ENCODE measurements at places on chromosomes 1 and 21.

- DNase-seq, result no peak
Observed at GRCh38 chr1:227785094-227785804, 30.2 kb upstream of the PRSS38 start.

DNA sequence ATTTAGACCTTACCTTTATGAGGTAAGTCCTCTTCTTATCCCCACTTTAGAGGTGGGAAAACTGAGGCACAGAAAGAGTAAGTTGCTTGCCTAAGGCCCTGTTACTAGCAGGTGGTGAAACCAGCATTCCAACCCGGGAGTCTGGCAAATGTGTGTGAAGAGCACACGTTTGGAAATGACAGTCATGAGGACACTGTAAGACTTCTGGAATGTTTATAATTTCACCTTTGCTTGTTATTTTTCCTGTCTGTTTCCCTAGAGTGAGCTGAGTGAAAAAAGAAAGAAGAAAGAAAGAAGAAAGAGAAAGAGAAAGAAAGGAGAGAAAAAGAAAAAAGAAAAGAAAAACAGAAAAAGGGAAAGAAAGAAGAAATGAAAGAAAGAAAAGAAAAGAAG, 21.2 kb upstream of the LGALS8 start:
- no peak for DNase-seq

DNA sequence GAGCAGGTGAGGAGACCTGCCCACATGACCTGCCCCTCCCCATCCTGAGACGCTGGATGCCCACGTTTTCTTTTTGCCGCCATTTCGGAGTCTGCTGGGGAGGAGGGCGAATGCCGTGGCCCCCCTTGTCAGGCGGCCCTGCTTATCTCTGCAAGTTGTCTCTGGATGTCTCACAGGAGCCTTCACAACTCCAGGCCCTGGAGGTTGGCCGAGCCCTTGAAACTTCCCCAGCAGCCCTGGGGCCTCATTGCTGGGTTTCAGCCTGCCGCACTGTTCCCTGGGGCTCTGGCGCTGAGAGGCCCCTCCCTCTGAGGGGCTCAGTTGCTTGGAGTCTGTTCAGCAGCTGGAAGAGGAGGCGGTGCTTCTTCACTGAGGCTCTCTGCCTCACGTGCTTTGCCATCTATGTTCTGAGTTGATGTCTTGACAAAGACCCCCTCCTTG, 29.8 kb upstream of the ZBTB21 start:
- DNase-seq, result peak; percentile 44

DNA sequence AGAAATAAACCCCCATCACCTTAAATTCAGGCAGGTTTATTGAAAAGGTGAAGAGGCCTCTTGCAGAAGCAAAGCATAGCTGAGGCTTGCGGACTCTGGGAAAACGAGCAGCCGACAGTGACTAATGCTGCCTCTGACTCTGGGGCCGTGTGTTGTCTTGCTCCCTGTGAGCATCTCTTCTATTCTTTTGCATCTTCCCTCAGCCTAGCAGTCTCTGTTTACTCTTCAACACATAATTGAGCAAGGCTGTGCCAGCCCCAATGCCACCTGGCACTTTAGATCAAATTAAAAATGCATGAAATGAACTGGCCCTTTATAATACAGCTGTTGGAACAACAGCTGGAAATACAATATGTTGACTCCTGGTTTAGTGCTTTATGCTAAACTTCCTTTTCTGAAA, 18.4 kb upstream of the REG4 start:
- no peak for DNase-seq

GRCh38 chr1:168752171-168752832, 23.3 kb upstream of the DPT start:
- DNase-seq, result no peak

GRCh38 chr1:114153261-114154145, at the start of gene SYT6:
SYT6 (minus strand) TSS chr1:114153869; CDS start chr1:114153772, 97 bp downstream.
- peak; percentile 56 for DNase-seq

DNA sequence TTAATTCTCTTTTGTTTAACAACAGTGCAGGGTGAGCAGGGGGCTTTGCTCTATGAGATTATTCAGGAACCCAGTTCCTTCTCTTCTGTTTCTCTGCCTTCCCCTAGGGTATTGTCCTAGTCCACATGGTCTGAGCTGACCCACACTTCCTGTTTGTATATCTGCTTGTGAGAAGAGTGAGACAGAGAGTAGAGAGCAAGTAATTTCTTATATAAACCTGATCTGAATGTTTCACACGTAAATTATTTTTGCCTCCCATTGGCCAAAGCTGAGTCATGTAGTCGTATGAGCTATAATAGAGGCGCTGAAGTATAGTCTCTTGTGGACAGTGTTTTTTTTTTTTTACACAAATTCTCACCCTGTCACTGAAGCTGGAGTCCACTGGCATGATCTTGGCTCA, 134.2 kb upstream of the SERTAD4 start:
- DNase-seq, result no peak
